ENCODE measurements at places on chromosomes 3 and 15. TPM values are rescaled to one million over a fixed set of nuclear protein-coding genes. Genes with fewer than 3 reads are reported as not detected.
A peak's percentile ranks its signal among the peaks of the same experiment; 100 is the strongest.

C2CD4B gene
- not detected for total RNA-seq

GRCh38 chr15:97849183-97849582 is 111.3 kb upstream of the ARRDC4 start:
- H3K4me3 ChIP-seq, result no peak overlapping the region
- no peaks in the 10 kb centered on the region for H3K4me1 ChIP-seq
- H3K36me3 ChIP-seq, result no peaks in the 10 kb centered on the region
- no peak for DNase-seq
- H3K27ac ChIP-seq, result no peak overlapping the region

DNA sequence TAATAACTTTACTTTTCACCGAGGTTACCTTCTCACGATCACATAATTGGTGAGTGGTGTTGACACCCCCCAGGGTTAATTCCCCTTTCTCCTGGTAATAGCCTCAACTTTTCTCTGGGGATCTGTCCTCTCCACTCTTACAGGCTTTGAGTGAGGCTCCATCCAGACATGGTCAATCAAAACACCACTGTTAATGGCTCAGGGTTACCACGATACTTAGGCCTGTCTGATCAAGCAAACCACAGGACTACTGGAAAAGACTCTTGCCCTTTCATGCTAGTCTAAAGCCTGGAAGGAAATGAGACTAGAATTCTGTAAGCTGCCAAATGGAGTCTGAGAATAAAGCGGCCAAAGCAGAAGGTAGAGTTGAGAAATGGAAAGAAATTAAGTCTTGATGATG is 56.5 kb upstream of the STT3B start:
- H3K36me3 ChIP-seq, result no peaks in the 10 kb centered on the region
- no peak overlapping the region for H3K4me3 ChIP-seq
- H3K4me1 ChIP-seq, result no peaks in the 10 kb centered on the region
- no peak for DNase-seq

DNA sequence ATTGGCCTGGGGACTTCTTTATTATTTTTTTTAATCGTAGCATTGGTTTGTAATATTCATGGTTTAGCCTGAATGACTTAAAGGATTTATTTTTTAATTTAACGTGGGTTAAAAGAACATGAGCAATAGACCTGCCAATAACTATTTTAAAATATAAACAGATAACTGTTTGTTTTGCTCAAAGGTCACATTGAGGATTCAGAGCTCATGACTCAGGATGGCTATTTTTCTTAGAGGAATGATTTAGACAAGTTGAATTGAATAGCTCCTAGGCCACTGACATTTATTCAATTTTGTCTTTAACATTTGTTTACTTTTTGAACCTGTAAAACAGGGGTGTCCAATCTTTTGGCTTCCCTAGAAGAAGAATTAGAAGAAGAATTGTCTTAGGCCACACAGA is 68.5 kb downstream of the ITPR1 start:
- H3K36me3 ChIP-seq, result peaks cover 2% of the 10 kb centered on the region
- no peaks in the 10 kb centered on the region for H3K27me3 ChIP-seq
- no peaks in the 10 kb centered on the region for H3K4me1 ChIP-seq
- no peak overlapping the region for H3K4me3 ChIP-seq
- no peak for DNase-seq

DNA sequence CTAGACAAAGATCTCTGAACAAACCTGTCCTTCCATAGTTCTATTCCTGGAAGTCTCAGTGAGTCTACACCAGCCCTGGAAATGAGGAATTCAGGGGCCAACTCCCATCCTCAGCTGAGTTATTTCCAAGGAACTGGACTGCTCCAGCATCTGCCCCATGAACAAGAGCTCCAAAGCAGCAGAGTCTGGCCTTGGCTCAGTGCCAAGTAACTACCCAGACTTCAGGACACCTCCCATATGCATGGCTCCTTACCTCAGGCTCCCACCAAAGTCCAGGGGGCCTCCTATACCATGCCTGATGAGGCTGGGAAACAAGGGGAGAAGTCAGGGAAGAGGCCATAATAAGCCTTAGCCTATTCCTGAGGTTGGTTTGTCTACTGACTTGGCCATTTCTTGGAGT is 45.0 kb downstream of the FAIM start:
- H3K4me1 ChIP-seq, result no peaks in the 10 kb centered on the region
- H3K4me3 ChIP-seq, result no peak overlapping the region
- DNase-seq, result no peak
- peaks cover 33% of the 10 kb centered on the region for H3K36me3 ChIP-seq
- H3K27ac ChIP-seq, result no peak overlapping the region
- no peaks in the 10 kb centered on the region for H3K27me3 ChIP-seq

- H3K4me1 ChIP-seq, result peaks cover 24% of the 10 kb centered on the region
- peaks cover 12% of the 10 kb centered on the region for H3K27me3 ChIP-seq
- peak; percentile 76 for DNase-seq
Measured at GRCh38 chr3:107927361-107928083, 163.3 kb downstream of the CD47 start.

- no peaks in the 10 kb centered on the region for H3K27me3 ChIP-seq
- H3K27ac ChIP-seq, result no peak overlapping the region
- no peak overlapping the region for H3K4me3 ChIP-seq
- H3K36me3 ChIP-seq, result no peaks in the 10 kb centered on the region
- DNase-seq, result no peak
Measured at GRCh38 chr15:62104401-62104800, 37.6 kb downstream of the C2CD4A start.

DNA sequence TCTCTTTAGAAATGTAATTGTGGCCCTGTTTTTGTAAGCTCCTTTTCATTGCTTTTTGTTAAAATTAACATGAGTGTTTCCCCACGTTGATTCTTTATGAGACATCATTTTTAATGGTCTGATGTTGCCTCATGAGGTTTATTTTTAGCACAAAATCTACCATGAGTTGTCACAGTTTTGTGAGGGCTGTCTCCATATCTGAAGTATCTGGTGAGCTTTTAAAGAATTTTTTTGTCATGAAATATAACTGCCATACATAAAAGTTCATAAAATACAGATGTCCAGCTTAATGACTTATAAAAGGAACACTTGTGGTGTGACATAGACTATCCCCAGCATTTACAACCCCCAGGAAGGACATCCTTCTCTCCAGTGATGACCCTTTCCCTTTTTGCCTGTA is 34.3 kb upstream of the CEMIP start:
- peaks cover 7% of the 10 kb centered on the region for H3K36me3 ChIP-seq
- peaks cover 60% of the 10 kb centered on the region for H3K4me1 ChIP-seq
- H3K27ac ChIP-seq, result peak overlapping the region; percentile 5
- peak overlapping the region; percentile 24 for H3K4me3 ChIP-seq
- no peaks in the 10 kb centered on the region for H3K27me3 ChIP-seq
- DNase-seq, result no peak

DNA sequence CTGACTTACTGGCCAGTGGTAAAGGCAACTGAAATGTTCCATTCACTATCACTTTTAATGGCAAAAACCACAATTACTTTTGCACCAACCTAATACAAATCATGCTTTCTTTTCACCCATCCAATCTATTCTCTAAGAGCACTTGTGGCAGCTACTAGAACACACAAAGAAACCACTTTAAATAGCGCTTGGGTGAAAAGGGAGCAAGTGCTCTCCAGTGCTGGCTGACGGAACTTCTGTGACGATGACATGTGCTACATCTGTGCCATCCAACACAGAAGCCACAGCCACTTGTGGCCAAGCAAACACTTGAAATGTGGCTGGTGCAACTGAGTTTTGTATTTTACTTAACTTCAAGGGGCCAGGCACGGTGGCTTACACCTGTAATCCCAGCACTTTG is 18.9 kb downstream of the SH3BP5 start:
- H3K4me3 ChIP-seq, result no peak overlapping the region
- no peak for DNase-seq
- H3K27ac ChIP-seq, result no peak overlapping the region
- H3K4me1 ChIP-seq, result peaks cover 17% of the 10 kb centered on the region
- H3K27me3 ChIP-seq, result no peaks in the 10 kb centered on the region
- no peaks in the 10 kb centered on the region for H3K36me3 ChIP-seq
